T-helper 2 cell treated with Interferon-gamma antibody and Interleukin-4, amounts not matched to agents 100 ng/mL and 5 ng/mL, for 36 hours (primary cell): ENCODE measurements at places on chromosomes 5 and 9. TPM values are rescaled to one million over a fixed set of nuclear protein-coding genes. Genes with fewer than 3 reads are reported as not detected.

PCA3 gene
- not detected in 2 replicates for total RNA-seq

PCDHB15 gene
- total RNA-seq: not detected in 2 replicates

MAMDC2 gene
- not detected in 2 replicates for total RNA-seq

CMYA5 gene
- total RNA-seq: 0.14 and 0.30 TPM in 2 replicates

CKMT2 gene
- not detected in 2 replicates for total RNA-seq

SWI5 gene
- 11.8 and 12.0 TPM in 2 replicates for total RNA-seq

ACO1 gene
- total RNA-seq: 8.8 and 9.8 TPM in 2 replicates

DMRT1 gene
- total RNA-seq: not detected in 2 replicates
